ENCODE measurements at places on chromosomes 2 and 18. TPM values are rescaled to one million over a fixed set of nuclear protein-coding genes. Genes with fewer than 3 reads are reported as not detected.

Gene PDE11A
- 6.8 TPM for polyA plus RNA-seq

Gene ABHD1
- 2.1 TPM for polyA plus RNA-seq

Gene VIT
- polyA plus RNA-seq, result not detected

Gene OR6B2
- polyA plus RNA-seq, result not detected

Gene KLHL41
- 1.0 TPM for polyA plus RNA-seq

Gene PPP1R1C
- 2.3 TPM for polyA plus RNA-seq

Gene ADD2
- polyA plus RNA-seq, result 5.1 TPM

GRCh38 chr2:106138543-106139237 is 55.4 kb downstream of the UXS1 start:
- no peak for DNase-seq

- DNase-seq, result no peak
These were observed 55.4 kb upstream of the ZNF396 start for GRCh38 chr18:35432565-35433001.

- no peak for DNase-seq
These were observed 6.4 kb downstream of the WNT10A start for GRCh38 chr2:218887079-218887478.

DNA sequence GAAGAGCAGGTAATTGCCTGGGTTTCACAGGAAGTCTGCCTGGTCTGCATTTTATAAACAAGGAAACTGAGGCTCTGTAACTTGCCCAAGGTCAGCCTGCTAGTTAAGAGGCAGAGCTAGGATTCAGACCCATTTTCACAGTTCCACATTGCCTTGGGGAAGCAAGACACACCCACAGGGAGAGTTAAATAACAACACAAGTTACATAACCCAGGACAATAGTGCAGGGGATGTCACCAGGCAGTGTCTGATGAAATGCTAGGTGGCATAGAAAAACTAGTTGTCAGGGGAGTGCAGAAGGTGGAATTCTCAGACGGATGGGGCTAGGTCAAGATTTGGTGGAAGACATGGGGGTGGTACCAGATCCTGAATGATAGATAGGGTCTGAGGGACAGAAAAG is 69.7 kb downstream of the PRKCE start:
- no peak for DNase-seq

DNA sequence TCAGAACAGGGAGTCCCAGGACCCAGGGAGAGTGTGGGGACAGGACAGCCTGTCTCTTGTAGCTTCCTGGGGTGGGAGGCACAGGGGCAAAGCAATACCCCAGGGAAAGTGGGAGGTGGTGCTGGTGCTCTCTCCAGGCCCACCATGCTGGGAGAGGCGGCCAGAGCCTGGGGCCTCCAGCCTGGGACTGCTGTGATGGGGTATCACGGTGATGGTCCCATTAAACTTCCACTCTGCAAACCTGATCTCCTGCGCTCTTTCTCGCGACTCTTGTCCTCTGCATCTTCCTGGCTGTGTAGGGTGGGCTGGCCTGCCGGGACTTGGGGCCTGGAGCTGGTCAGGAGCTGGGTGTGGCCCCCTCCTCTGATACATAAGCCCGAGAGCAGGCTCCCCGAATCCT is 8.0 kb upstream of the CAPN10 start:
- no peak for DNase-seq

DNA sequence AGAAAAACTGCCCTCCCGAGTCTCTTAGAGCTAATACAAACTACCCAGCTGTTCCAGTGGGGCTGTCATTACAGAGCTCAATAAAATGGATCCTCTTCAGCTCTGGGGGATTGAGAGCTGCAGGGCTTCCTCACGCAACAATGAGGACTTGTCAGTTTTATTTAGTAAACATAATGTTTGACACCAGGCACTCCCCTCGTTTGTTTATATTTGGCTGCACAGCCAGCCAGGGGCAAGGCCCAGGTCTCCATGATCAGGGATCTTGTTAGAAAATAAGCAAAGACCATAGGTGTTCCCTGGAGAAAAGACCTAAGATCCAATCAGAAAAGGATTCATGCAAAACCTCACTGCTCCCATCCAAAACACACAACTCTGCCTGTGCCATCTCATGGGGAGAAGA is 158.2 kb downstream of the C1D start:
- DNase-seq, result no peak

GRCh38 chr2:25207078-25207545 is 38.7 kb upstream of the POMC start:
- DNase-seq, result no peak

DNA sequence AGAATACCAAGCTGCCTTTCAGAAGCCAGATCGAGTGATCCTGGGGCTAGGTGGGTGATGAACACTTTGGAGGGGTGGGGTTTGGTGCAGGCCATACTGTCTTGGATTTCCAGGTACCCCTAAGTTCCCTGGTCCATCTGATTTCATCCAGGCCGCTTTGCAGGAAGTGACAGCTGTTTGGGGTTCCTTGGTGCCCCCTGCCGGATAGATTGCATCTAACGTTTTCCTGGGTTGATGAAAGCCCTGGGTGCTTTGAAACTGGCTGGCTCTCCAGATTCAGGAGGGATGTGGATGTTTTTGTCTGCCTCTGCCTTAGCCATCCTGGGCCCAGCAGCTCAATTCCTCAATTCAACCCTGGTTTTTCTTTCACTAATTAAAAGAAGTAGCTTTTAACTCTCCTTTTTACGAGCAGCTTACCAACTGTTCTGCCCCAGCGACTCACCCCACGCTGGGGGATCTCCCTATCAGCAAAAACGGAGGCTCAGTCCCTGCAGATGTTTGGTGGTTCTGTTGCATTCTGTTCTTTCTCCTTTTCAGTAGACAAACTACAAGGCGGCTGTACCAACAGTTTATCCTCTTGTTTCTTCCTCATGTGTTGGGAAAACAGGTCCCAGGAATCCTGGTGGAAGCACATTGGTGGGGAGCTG is 37.1 kb downstream of the ARHGEF4 start:
- DNase-seq, result peak; percentile 55

GRCh38 chr2:131042148-131042775 is 51.0 kb downstream of the FAM168B start:
- no peak for DNase-seq

All from right renal pelvis (tissue), 4 donors.